ENCODE measurements at places on chromosomes 13 and 19.

- DNase-seq = peak; percentile 89
Measured at GRCh38 chr19:50922317-50922853, 11.2 kb upstream of the KLK4 start.

- DNase-seq = no peak
Measured at GRCh38 chr13:91078093-91078679, 269.3 kb upstream of the MIR17HG start.

- DNase-seq = no peak
Measured at GRCh38 chr13:38346764-38347163, 2.9 kb upstream of the UFM1 start.

GRCh38 chr13:47457626-47458025 lies 543.4 kb downstream of the SUCLA2 start:
- DNase-seq = no peak

DNA sequence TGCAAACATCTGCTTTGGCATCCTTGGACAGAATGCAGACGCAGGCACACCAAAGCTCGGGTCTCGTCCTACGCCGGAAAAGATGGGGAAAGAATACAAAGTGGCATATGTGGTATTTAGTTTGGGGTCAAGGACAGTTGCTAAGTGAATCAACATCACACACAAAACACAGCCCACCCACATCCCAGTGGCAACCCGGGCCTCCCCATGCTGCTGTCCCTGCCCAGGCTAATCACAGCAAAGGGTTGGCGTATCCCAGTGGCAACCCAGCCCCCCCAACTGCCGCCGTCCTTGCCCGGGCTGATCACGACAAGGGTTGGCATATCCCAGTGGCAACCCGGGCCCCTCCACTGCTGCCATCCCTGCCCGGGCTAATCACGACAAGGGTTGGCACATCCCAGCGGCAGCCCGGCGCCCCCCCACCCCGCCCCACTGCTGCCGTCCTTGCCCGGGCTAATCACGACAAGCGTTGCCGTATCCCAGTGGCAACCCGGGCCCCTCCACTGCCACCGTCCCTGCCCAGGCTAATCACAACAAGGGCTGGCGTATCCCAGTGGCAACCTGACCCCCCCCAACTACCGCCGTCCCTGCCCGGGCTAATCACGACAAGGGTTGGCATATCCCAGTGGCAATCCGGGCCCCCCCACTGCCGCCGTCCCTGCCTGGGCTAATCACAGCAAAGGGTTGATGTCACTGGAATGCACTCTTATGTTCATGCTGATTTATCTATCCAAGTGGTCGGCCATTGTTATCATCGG lies 167.8 kb upstream of the SOX1 start:
- no peak for DNase-seq

GRCh38 chr13:35475960-35476943 lies at the start of gene MAB21L1:
Gene MAB21L1 (minus strand): TSS chr13:35476689. CDS start chr13:35476138, 551 bp downstream.
- peak; percentile 44 for DNase-seq

- DNase-seq = no peak
Measured at GRCh38 chr19:49514151-49514550, 1.7 kb downstream of the FCGRT start.

GRCh38 chr19:8240274-8241229 lies 31.4 kb downstream of the CERS4 start:
- peak; percentile 67 for DNase-seq

- no peak for DNase-seq
Measured at GRCh38 chr13:111924678-111925075, 142.3 kb upstream of the SOX1 start.

- peak; percentile 57 for DNase-seq
Measured at GRCh38 chr19:14404312-14404711, 14.8 kb downstream of the DDX39A start.

DNA sequence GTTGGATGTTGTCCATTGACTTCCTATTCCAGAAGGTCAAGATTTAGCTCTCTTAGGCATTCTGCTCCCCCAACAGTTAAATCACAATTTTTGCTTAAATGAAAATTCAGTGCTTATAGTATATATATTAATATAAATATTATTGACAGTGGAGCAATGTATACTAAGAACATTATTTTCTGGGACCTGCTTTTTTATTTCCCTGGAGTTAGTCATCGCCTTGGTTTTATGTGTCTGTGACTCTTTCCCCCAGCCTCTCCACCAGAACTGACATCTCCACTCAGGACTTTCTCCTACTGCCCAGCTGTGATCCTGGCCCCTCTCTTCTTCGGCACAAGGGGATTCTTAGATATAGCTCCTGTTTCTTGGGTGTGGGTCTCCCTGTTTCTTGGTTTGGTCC lies 10.2 kb upstream of the MATK start:
- DNase-seq = no peak

GRCh38 chr13:40798380-40798779 lies 9.0 kb downstream of the SLC25A15 start:
- DNase-seq = no peak

DNA sequence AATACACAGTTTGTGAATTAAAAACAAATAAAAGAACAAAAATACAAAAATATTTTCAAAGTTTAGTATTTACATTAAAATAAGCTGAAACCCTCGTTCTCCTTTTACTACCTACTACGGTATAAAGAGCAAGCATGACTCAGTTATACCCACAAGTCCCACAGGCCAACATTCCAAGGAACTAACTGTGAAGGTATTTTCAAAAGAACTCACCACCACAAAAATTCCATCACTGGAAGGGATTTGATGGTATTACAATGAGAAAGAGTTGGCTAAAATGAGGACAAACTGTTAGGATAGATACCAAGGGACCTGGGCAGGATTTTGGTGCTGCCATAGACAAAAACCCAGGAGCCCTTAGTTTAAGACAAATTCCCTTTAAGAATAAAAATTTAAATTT lies 122.7 kb downstream of the TBC1D4 start:
- DNase-seq = no peak

- no peak for DNase-seq
Measured at GRCh38 chr19:48641850-48642249, 4.1 kb downstream of the CA11 start.

DNA sequence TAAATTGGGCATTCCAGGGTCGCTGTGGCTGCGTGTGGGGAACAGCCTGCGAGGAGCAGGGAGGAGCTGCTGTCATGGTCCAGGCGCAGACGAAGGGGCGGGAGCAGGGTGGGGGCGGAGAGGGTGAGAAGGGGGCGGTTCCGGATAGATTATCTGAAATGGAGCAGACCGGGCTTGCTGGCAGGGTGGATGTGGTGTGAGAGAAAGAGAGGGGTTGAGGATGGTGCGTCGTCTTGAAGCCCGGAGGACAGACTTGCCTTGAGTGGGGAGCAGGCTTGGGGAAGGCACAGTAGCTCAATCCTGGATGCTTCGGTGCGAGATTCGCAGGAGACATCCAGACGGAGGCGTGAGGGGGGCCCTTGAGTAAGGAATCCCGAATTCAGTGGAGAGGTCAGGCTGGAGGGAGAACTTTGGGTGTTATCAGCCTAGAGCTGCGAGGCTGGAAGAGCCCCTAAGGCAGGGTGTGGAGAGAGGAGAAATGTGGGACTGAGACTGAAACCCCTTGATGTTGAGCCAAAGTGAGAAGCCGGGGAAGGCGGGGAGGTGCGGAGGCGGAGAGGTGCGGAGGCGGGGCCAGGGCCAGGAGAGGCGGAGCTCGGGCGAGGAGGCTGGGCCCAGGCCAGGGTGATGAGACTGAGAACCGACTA lies 40.6 kb downstream of the DPF1 start:
- DNase-seq = no peak

DNA sequence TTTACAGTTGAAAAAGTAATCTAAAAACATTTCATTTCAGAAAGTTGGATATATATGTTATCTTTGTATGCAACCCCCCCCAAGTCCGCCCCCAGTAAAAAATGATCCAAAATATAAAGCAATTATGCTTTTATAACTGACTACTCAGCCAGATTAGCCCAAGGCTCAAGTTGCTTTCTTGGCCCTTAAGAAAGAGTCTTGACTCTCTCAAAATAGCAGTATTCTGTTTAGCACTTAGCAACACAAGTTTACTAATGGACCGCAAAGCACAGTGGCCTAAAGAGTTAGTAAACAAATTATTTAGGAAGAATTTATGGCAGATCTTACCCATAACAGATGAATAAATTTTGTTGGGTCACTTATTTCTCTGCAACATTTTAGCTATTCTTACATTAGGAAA lies 86.9 kb downstream of the ELF1 start:
- DNase-seq = no peak

DNA sequence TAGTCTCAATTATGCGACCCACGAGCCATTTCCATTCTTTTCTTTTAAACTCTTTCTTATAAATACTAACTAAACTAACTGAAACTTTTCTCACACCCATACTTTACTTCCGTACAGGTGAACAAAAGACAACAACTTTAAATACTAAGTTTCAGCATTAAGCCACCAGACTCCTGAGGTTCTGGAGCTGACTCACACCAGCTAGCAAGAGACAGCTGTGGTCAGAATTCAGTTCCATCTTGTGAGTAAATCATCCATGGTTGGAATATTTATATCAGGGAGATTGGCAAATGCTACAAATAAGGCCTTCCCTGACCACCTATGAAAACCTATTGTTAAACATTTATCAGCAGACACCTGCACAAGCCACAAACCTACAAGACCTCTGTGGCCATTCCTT lies 897.0 kb downstream of the EFNB2 start:
- DNase-seq = no peak

- no peak for DNase-seq
Measured at GRCh38 chr19:18202778-18203407, 949 bp downstream of the RAB3A start.

DNA sequence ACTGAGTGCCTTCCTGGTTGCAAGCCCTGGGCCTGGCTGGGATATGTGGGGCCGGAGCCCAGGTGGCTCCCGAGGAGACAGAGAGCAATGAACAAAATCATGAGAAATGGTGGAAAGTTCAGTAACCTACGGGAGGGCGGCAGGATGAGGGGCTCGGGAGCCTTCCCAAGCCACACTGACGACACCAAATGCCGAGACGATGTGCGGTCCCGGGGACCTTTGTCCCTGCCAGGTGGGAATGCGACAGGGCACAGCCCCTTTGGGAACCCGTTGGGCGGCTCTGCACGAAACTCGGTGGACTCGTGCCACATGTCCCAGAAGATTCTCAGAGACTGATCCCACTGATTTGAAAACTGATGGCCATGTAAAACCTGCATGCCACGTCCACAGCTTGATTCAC lies 11.7 kb upstream of the ZNF14 start:
- no peak for DNase-seq

- no peak for DNase-seq
Measured at GRCh38 chr13:99896369-99897075, 75.0 kb downstream of the ZIC5 start.

- DNase-seq = peak; percentile 92
Measured at GRCh38 chr19:18542941-18543813, at the start of gene FKBP8. Gene FKBP8 (minus strand): TSS chr19:18543573. CDS start chr19:18541970, 1,603 bp downstream.

DNA sequence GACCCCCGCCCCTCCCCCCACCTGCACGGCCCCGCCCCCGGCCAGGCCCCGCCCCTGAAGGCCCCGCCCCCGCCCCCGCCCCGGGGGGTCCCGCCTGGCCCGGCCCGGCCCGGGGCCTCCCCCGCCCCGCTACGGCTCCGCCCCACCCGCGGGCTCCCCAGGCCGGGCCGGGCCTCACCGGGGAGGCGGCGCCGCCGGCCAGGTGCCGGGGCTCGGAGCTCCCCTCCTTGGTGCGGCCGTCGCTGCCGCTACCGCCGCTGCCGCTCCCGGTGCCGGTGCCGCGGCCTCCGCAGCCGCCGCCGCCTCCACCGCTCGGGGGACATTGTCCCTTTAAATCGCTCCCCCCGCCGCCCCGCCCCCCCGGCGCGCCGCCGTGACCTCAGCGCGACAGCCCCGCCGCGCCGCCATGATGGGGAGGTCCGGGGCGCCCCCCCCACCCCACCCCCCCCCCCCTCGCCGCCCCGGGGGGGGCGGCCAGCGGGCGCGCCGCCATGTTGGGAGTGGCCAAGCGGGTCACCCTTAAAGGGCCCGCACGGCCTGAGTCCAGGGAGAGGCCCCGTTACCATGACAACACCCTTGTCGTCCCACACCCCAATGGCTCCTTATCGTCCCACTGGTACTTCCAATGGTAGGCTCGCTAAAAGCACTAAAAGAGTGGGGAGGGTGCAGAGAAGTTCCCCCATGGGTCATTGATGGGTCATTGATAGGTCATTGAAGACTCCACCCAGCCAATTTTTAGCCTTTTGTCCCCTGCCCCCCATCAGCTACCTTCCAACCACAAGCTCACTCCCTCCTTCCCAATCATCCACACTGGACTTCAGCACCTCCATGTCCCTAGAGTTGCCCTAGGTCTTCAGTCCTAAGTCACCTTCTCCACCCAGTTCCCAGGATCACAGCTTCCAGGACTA lies at the start of gene WIZ:
Gene WIZ (minus strand): TSS at position 337 of the 908 bp plus-strand sequence. CDS start 1,649 bp downstream, outside the sequence.
- peak; percentile 91 for DNase-seq

- DNase-seq = no peak
Measured at GRCh38 chr13:111632906-111633305, 312.5 kb downstream of the TEX29 start.

DNA sequence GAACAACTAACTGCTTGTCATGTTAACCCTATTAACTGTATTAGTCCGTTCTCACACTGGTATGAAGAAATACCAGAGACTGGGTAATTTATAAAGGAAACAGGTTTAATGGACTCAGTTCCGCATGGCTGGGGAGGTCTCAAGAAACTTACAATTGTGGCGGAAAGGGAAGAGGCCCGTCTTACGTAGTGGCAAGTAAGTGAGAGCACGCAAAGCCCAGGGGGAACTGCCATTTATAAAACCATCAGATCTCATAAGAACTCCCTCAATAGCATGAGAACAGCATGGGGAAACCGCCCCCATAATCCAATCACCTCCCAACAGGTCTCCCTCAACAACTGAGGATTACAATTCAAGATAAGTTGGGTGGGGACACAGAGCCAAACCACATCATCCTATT lies 34.7 kb downstream of the PHF11 start:
- peak; percentile 77 for DNase-seq

- no peak for DNase-seq
Measured at GRCh38 chr13:30872685-30873461, 33.2 kb upstream of the MEDAG start.

Data from B cell (primary cell).